Airway epithelial cell (primary cell): ENCODE measurements at places on chromosomes 5 and 9. TPM values are rescaled to one million over a fixed set of nuclear protein-coding genes. Genes with fewer than 3 reads are reported as not detected.

HSD17B3 gene
- 0.93 and 1.6 TPM in 2 replicates for total RNA-seq

DDX4 gene
- not detected in 2 replicates for total RNA-seq

IL31RA gene
- total RNA-seq: 0.28 and 0.42 TPM in 2 replicates

KIF4B gene
- not detected in 2 replicates for total RNA-seq

PRR7 gene
- total RNA-seq: 21.9 and 29.7 TPM in 2 replicates

ZNF454 gene
- total RNA-seq: 0.51 and 1.1 TPM in 2 replicates

CHSY3 gene
- total RNA-seq: 0.56 and 0.65 TPM in 2 replicates

BNC2 gene
- 0.07 and 0.74 TPM in 2 replicates for total RNA-seq

MZB1 gene
- not detected in 2 replicates for total RNA-seq

HAVCR2 gene
- total RNA-seq: not detected in 2 replicates

PCDHA7 gene
- not detected in 2 replicates for total RNA-seq

DPYSL3 gene
- 15.4 and 19.6 TPM in 2 replicates for total RNA-seq

SMIM15 gene
- total RNA-seq: 26.6 and 31.6 TPM in 2 replicates

FOXD4L3 gene
- not detected in 2 replicates for total RNA-seq

FOXD4L5 gene
- not detected in 2 replicates for total RNA-seq

KYAT1 gene
- 14.4 and 19.9 TPM in 2 replicates for total RNA-seq

ENTR1 gene
- total RNA-seq: 45.6 and 48.5 TPM in 2 replicates

SLC6A19 gene
- total RNA-seq: not detected in 2 replicates

CLPTM1L gene
- total RNA-seq: 98.7 and 132 TPM in 2 replicates

CARD9 gene
- total RNA-seq: under 0.01 and 0.21 TPM in 2 replicates

C9orf152 gene
- total RNA-seq: 0.07 TPM in 1 of 2 replicates, not detected in the other

HAUS6 gene
- 12.9 and 13.7 TPM in 2 replicates for total RNA-seq

ZNF462 gene
- total RNA-seq: 10.7 and 15.4 TPM in 2 replicates

OTULINL gene
- 0.79 and 0.99 TPM in 2 replicates for total RNA-seq

LCN2 gene
- total RNA-seq: 24.7 and 33.4 TPM in 2 replicates

RFX3 gene
- total RNA-seq: 0.93 and 1.5 TPM in 2 replicates

GCNT4 gene
- 1.3 and 3.1 TPM in 2 replicates for total RNA-seq

CD274 gene
- total RNA-seq: 4.8 and 5.3 TPM in 2 replicates

N4BP3 gene
- total RNA-seq: 3.0 and 3.6 TPM in 2 replicates

ARHGEF28 gene
- total RNA-seq: 15.7 and 19.5 TPM in 2 replicates

SPINK13 gene
- not detected in 2 replicates for total RNA-seq

OSMR gene
- total RNA-seq: 14.5 and 27.4 TPM in 2 replicates

CCDC192 gene
- total RNA-seq: not detected in 2 replicates

GNA14 gene
- not detected in 2 replicates for total RNA-seq
